Stimulated activated CD4-positive, alpha-beta T cell treated with anti-CD3 and anti-CD28 coated beads, Interleukin-2, amount 100 ng/mL, for 48 hours (primary cell): ENCODE measurements at places on chromosomes 12 and 14.

- no peak for DNase-seq
Observed at GRCh38 chr14:68464711-68465110, 328.2 kb downstream of the ZFP36L1 start.

DNA sequence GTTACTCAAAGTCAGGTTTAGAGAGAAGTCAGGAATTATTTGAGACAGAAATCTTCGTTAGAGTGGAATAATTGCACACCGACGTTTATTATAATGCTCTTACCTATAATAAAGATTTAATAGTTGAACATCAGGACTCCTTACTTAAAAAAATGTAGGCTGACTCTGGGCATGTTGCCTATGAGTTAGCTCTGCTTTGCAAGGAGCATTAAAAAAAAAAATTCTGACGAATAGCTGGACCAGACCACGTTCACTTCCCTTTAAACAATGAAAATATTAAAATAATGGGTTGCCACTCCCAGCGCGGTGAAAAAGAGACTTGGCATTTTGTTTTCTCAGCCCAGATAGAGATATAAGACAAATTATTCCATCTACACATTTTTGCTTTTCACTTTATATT, 574 bp upstream of the FANCM start:
- no peak for DNase-seq

DNA sequence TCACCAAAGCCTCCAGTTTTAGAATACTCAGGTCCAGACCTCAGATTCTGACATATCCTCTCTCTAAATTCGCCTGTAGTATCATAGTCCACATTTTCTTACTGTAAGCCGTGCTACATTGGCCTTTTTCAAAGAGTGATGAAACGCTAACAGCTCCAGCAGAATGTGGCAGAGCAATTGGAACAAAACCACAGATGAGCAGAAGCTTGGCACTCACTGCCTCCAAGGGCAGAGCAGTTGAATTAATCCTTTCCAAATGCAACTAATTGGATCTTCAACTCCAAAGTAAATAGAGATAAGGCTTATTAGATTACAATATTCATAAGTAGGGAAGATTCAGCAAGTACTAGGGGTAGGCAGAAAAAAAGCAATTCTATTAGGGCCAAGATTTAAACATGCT, 128.3 kb downstream of the SLC35F4 start:
- DNase-seq, result no peak

DNA sequence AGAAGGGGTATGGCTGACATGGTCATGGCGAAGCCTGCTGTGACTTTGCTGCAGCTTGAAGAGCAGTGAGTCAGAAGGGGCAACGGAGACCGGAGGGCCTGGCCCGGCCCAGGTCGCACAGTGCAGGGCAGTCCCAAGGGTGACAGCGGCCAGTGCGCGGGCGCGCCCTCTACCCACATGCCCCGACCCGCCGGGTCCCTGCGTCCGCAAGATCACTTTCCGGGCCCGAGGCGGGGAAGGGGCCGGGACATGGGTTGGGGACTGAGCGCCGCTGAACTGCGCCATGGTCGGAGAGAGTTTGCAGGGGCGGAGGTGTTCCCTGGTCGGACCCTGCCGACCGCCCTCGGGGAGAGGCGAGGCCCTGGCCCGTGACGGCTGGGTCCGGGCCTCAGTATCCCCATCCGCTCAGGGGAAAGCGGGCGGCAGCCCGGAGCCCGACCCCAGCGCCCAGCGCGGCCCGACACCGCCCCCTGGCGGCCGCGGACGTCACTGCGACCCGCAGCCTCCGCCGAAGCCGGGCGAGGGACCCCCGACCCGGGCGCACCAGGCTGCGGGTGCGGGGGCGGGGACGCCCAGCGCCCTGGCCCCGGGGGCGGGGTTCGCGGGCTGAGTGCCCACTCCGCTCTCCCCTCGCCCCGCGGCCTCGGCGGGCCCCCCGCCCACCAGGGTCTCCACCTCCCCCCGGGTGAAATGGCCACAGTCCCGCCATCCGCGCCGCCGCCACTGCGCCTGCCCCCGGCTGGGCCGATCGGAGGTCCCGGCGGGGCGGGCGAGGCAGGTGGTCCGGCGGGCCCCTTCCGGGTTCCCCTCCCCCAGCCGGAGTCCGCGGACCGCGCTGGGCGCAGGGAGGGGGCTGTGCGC, 7.2 kb upstream of the ANKRD9 start:
- peak; percentile 77 for DNase-seq

GRCh38 chr12:27185234-27186021, 58.7 kb upstream of the STK38L start:
- DNase-seq, result peak; percentile 14

DNA sequence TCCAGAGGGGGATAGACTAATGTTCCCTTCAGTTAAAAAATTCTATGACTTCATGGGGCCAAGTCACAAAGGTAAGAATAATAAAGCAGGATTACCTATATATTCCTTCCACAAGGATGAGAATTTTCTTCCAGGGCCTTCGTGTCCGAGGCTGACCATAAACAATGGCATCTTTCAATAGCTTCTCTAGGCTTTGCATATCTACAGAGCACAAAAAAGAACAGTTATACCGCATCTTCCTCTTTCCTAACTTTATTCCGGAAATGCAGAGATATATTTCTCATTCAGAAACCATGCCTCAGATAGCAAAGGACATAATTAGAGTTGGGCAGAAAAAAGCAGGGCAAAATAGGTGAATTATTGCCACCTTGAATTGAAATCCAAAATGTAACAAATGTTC, 58.3 kb upstream of the ISM2 start:
- no peak for DNase-seq

DNA sequence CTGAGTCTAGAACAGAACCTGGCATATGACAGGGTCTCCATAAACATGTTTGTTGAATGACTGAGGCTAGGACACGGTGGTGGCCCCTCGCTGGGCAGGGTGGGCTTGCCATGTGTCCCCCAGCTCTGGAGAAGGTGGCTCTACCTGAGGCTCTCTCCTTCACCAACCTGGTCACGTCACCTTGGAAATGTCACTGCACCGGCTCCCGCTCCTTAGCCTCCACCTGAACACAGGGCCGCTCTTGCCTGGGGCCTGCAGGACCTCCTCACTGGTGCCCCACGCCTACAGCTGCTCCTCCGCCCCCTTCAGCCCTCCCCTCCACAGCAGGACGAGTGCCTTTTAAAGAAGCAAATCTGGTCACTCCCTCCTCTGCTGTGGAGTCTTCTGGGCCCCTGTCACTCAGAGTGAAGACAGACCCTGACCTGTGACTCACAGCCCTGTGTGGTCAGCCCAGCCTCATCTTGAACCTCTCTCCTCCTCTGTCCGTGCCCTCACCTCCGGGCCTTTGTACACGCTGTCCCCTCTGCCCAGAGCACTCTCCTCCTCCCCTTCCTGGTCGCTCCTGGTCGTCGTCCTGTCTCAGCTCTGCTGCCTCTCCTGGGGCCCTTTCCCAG, 81.0 kb downstream of the ADGRD1 start:
- no peak for DNase-seq

DNA sequence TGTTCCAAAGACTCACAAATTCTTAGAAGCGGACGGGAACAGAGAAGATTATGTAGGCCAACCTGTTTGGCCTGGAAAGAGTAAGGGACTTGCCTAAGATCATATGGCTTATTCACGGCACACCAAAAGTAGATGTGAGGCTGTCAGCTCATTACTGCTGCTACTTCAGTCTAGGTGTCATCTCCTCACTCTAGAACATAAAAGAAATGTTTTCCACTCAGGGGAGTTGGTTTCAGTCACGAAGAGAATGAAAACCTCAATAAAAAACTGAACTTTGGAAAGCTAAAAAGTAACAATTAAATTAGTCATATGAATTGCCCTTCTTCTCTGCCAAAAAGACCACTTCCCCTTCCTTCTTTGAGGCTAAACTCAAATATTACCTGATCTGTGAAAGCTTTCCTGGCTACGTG, 658 bp upstream of the CEP128 start:
- no peak for DNase-seq

GRCh38 chr12:132196873-132197390, 52.7 kb downstream of the NOC4L start:
- no peak for DNase-seq

- DNase-seq, result no peak
Observed at GRCh38 chr14:68020493-68020892, 200.9 kb downstream of the RAD51B start.

- no peak for DNase-seq
Observed at GRCh38 chr12:98828802-98829600, 183.9 kb downstream of the APAF1 start.

DNA sequence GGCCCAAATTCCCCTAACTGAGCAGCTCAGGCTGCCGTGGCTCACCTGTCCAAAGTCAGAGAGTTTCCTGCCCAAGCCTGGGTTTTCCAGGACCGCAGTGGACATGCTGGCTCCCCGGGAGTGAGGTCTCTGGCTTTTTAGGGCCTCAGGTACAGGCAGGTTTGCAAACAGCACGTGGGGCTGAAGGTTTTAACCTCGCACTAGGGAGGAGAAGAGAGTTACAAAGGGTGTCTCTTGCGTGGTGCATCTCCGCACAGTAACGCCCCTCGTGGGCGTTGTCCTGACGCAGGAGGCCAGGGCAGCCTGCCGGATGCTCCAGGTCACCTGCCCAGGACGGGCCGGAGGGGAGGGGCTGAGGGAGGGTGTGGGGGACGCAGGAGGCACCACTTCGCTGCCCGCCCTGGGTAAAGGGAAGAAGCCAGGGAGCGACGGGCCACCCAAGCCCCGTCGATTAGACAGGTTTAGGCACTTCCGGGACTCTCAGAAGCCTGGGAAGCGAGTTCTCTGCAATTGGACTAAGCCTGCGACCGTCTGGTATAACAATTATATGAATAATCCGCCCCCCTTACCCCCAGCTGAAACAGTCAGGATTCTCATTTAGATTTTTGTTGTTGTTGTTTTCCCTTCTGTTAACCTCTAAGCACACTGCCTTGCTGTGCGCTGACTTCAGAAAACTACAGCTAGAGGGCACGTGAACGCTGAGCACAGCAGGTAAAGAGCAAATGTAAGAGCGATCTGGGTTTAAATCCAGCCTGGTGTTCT, at the start of gene PAH:
TSS of gene PAH (minus strand) at position 219 of the 762 bp plus-strand sequence. CDS start at position 105, 114 bp downstream.
- no peak for DNase-seq

GRCh38 chr14:64038841-64039542, 186.2 kb downstream of the SYNE2 start:
- DNase-seq, result no peak

- no peak for DNase-seq
Observed at GRCh38 chr14:22304326-22304725, 284.7 kb downstream of the DAD1 start.

DNA sequence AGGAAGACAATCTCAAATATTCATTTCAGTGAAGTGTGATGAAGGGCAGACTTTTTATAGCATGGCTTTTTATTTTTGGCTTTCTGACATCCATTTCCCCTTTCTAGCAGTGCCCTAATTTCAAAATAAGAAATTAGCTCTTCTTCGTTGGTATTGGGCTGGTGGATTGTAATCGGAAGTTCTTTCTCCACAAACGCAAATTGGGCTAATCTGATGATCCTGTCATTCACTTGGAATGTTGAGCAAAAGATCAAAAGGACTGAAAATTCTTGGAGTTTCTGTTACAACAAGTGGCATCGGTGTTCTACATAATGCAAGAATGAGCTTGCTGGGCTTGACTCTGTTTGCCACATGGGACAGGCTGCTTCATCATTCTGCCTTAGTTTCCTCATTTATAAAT, 1182.8 kb downstream of the FLRT2 start:
- no peak for DNase-seq

GRCh38 chr14:19771895-19772430, 1.3 kb upstream of the OR4M1 start:
- DNase-seq, result no peak

GRCh38 chr12:25364529-25365339, 114.0 kb upstream of the KRAS start:
- no peak for DNase-seq

DNA sequence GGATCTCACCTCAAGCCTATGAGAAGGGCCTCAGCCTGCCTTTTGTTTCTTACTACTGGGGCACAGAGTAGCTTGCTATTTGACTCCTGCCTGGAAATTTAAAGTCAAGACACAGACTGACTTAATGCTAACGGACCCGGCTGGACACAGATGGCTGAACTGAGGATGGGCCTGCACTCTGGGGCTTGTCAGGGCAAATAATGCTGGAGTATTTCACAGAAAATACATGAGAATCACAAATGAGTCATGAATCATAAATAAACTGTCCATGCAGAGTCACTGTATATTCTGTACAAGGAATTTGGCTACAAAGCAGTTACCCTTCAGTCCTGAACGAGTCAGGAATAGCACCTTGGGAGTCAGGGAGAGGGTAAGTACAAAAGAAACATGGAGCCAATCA, 683.2 kb upstream of the FOXG1 start:
- no peak for DNase-seq

- no peak for DNase-seq
Observed at GRCh38 chr12:45290216-45290605, 74.3 kb downstream of the ANO6 start.
